Naive thymus-derived CD8-positive, alpha-beta T cell (primary cell): ENCODE measurements at places on chromosomes 6 and 20.

- peaks cover 16% of the 10 kb centered on the region for H3K27me3 ChIP-seq
- peak overlapping the region; percentile 73 for H3K4me3 ChIP-seq
- H3K4me1 ChIP-seq: peaks cover 24% of the 10 kb centered on the region
- no peak overlapping the region for H3K27ac ChIP-seq
- no peaks in the 10 kb centered on the region for H3K36me3 ChIP-seq
These were observed 129.9 kb upstream of the ARID1B start for GRCh38 chr6:156647140-156647784.

GRCh38 chr20:13659288-13659687 is 20.6 kb upstream of the TASP1 start:
- H3K27me3 ChIP-seq: peaks cover 6% of the 10 kb centered on the region
- H3K4me3 ChIP-seq: no peak overlapping the region
- no peak overlapping the region for H3K27ac ChIP-seq
- no peak for DNase-seq

GRCh38 chr6:154370545-154370944 is 13.9 kb upstream of the IPCEF1 start:
- no peaks in the 10 kb centered on the region for H3K27me3 ChIP-seq
- DNase-seq: peak; percentile 22

DNA sequence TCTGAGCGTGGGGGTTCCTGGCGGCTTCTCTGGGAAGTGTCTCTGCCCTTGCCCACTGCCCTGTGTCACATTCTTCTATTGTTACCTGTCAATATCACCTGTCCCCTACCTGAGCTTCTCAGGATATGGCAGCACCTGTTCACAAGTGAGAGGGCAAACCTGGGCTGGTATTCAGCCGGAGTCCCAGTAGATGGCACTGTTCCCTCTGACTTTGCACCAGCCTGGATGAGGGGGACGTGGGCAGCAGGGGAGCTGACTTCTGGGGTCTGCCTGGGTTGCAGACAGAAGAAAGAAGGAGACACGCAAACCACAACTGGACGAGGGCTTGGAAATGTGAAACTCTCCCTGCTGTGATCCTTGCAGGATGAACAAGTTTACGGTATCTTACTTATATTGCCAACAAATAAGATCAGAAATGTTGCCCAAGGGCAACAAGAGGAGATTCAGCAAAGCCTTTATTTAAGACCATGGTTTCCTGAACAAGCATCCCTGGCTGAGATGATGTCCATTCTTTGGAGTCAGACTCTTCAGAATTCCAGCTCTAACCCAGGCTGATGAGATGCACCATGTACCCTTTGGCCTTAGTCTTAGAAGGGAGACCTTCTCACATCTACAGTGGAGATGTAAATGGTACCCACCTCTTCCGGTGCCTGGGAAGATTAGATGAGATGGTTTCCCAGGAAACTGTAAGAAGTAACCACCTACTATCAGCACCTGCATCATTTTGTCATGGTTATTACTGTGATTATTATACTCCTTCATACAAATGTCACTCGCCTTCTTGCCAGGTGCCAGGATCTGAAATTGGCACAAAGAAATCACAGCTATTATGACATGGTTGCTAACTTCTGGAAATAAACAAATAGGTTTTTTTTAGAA is 400.0 kb upstream of the CDH4 start:
- no peaks in the 10 kb centered on the region for H3K36me3 ChIP-seq
- no peak overlapping the region for H3K27ac ChIP-seq
- H3K27me3 ChIP-seq: peaks cover 23% of the 10 kb centered on the region

DNA sequence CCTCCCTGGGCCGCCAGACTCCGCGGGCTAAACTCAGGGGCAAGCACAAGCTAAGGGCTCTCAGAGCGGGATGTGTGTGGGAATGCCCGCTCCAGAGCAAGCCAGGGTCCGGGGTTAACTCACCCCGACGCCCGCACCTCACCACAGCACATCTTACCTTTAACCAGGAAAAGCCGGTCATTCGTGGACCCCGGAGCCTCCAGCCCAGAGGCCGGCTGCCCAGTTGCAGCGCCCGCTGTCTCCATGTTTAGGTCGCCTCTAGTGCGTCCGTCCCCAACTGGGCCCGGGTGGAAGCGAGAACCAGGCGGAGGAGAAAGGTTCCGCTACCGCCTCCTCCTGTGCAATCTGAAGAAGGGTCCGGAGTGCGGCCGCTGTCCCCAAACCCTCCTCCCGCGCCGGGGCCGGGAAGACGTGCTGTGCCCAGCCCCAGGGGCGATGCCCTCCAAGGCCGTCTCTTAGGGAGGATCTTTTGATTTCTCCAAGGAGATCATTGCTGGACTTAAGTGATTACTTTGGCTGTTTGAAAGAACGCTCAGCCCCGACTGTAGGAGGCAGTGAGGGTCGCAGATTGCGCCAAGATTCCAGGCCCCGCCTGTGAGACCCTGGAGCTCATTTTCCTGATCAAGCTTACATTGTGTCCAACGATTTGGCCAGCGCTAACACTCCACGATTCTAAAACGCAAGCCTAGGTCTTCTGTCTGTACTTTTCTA is at the start of gene TMEM242:
Gene TMEM242 (minus strand): TSS at position 265 of the 711 bp plus-strand sequence. CDS start 20 bp downstream, at position 245.
- peaks cover 17% of the 10 kb centered on the region for H3K4me1 ChIP-seq
- H3K27ac ChIP-seq: peak within 1 kb of the TSS; percentile 95
- peaks cover 5% of the 10 kb centered on the region for H3K27me3 ChIP-seq
- H3K4me3 ChIP-seq: peak within 1 kb of the TSS; percentile 96
- H3K36me3 ChIP-seq: no peaks in the 10 kb centered on the region

GRCh38 chr20:33828326-33828844 is 17.2 kb downstream of the CHMP4B start:
- H3K36me3 ChIP-seq: peaks cover 7% of the 10 kb centered on the region
- no peaks in the 10 kb centered on the region for H3K27me3 ChIP-seq
- H3K4me3 ChIP-seq: no peak overlapping the region
- H3K4me1 ChIP-seq: peaks cover 80% of the 10 kb centered on the region
- DNase-seq: no peak

- no peaks in the 10 kb centered on the region for H3K27me3 ChIP-seq
- peak overlapping the region; percentile 88 for H3K27ac ChIP-seq
- peaks cover 18% of the 10 kb centered on the region for H3K36me3 ChIP-seq
These were observed 45.0 kb downstream of the QKI start for GRCh38 chr6:163459536-163459935.
